ENCODE measurements at places on chromosomes 13 and 19. TPM values are rescaled to one million over a fixed set of nuclear protein-coding genes. Genes with fewer than 3 reads are reported as not detected.

Gene IGFL2
- polyA plus RNA-seq, result not detected

Gene PCDH17
- polyA plus RNA-seq, result not detected

Gene MCEMP1
- polyA plus RNA-seq, result not detected

Gene WDR88
- polyA plus RNA-seq, result 0.10 TPM

Gene ATF5
- 8.0 TPM for polyA plus RNA-seq

Gene GPR12
- polyA plus RNA-seq, result not detected

Gene ZNF446
- polyA plus RNA-seq, result 5.8 TPM

Gene COG6
- polyA plus RNA-seq, result 35.2 TPM

DNA sequence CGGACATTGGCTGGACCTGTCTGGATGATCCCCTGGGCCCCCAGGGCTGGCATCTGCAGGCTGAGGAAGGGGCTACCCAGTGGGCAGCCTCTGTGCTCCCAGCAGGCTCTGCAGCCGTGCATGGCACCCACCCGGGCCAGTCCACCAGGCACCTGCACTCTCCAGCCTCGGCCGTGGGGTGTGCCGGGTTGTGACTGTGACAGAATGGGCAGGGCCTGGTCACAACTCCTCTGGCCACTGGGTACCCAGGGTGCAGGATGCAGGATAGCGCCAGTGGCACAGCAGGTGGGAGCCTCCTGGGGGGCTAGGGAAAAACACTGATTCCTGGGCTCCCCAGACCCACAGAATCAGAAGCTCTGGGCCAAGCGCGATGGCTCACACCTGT lies 10.0 kb downstream of the PEX11G start:
- no peak overlapping the region for H3K4me3 ChIP-seq
- H3K27me3 ChIP-seq, result no peaks in the 10 kb centered on the region
- DNase-seq, result no peak
- peaks cover 13% of the 10 kb centered on the region for H3K4me1 ChIP-seq
- H3K36me3 ChIP-seq, result no peaks in the 10 kb centered on the region
- peak overlapping the region; percentile 18 for H3K27ac ChIP-seq

DNA sequence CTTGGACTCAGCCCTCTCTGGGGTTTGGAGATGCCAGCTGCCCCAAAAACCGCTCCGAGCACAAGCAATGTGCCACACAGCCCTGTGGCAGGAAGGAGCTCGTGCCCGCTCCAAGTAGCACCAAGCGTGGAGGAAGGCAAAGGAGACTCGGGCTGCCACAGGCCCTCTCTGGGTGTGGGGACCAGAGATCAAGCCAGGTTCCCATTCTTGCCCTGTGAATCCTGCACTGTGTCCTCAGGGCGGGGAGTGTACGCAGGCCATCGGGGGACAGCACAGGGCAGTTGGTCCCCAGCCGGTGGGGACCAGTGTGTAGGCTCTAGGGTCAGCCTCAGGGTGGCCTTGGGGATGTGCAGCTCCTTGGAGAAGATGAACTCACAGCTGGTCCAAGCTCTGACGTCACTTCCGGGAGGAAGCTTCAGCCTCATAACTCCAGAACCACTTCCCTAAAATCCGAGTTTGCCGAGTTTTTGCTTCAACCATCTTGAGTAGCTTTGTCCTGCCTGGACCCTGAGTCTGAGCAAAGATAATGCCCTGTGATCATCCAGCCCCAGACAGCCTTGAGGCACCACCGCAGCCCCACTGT lies 9.3 kb upstream of the CPAMD8 start:
- H3K4me1 ChIP-seq, result no peaks in the 10 kb centered on the region
- no peaks in the 10 kb centered on the region for H3K36me3 ChIP-seq
- H3K27me3 ChIP-seq, result 0 out of 2 replicates have a peak, but pooled peaks cover 10% of the 10 kb centered on the region
- peak; percentile 12 for DNase-seq
- H3K4me3 ChIP-seq, result no peak overlapping the region

DNA sequence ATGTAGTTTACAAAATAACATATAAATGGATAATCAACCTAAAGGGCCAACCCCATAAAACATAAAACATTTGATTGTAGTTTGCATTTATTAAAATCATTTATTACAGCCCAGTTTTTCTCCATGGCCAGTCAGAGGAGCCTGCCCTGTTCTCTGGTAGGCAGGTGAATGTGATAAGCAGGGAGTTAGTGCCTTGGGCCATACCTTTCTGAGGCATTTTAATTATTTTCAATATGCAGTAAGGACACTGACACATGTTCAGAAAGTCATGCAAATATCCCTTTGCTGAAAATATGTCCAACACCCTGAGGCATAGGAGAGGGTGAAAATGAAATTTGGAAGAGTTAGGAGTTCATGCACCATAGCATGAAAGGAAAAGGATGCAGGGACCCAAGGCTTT lies 242.6 kb upstream of the EDNRB start:
- H3K27ac ChIP-seq, result no peak overlapping the region
- H3K4me3 ChIP-seq, result no peak overlapping the region
- no peaks in the 10 kb centered on the region for H3K27me3 ChIP-seq
- peaks cover 17% of the 10 kb centered on the region for H3K4me1 ChIP-seq
- no peaks in the 10 kb centered on the region for H3K36me3 ChIP-seq

- no peak overlapping the region for H3K27ac ChIP-seq
- H3K4me1 ChIP-seq, result peaks cover 15% of the 10 kb centered on the region
- no peaks in the 10 kb centered on the region for H3K36me3 ChIP-seq
- H3K27me3 ChIP-seq, result no peaks in the 10 kb centered on the region
- no peak overlapping the region for H3K4me3 ChIP-seq
- no peak for DNase-seq
These were observed 261.5 kb upstream of the STARD13 start for GRCh38 chr13:33547035-33547434.

GRCh38 chr19:40523322-40524047 lies 53.2 kb upstream of the SHKBP1 start:
- H3K36me3 ChIP-seq, result no peaks in the 10 kb centered on the region
- no peak overlapping the region for H3K27ac ChIP-seq
- H3K27me3 ChIP-seq, result no peaks in the 10 kb centered on the region
- no peaks in the 10 kb centered on the region for H3K4me1 ChIP-seq
- DNase-seq, result peak; percentile 78

GRCh38 chr13:77345150-77345780 lies 18.4 kb upstream of the MYCBP2 start:
- no peak overlapping the region for H3K4me3 ChIP-seq
- no peak for DNase-seq
- H3K4me1 ChIP-seq, result no peaks in the 10 kb centered on the region
- H3K27me3 ChIP-seq, result no peaks in the 10 kb centered on the region
- no peaks in the 10 kb centered on the region for H3K36me3 ChIP-seq

- no peak overlapping the region for H3K27ac ChIP-seq
- no peaks in the 10 kb centered on the region for H3K27me3 ChIP-seq
- DNase-seq, result no peak
- no peak overlapping the region for H3K4me3 ChIP-seq
- no peaks in the 10 kb centered on the region for H3K4me1 ChIP-seq
These were observed 199.2 kb downstream of the NALCN start for GRCh38 chr13:101217086-101217485.

DNA sequence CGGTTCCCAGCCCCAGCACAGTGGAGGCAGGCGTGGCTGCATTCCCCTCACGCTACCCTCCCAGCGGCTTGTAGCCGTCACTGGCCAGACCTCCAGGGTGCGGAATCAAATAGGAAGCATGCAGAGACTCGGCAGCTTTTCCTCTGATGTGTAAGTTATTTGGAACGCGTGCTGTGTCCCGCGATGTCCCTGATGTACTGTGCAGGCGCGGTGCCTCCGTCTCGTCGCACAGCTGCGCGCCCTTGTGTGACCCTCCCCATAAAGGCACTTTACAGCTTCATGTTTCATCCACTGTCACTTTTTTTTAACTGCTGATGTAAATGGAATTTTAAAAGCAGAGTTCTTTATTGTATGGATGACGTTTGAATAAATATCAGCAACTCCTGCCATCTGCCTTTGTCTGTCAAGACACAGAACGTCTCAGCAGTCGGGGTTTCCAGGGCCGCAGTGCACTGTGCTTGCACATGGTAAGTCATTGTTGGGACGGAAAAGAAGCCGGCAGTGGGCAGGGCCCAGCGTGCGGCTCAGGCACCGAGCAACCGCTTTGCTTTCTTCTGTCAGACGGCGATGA lies 7.3 kb upstream of the F7 start:
- peaks cover 31% of the 10 kb centered on the region for H3K27me3 ChIP-seq
- H3K36me3 ChIP-seq, result no peaks in the 10 kb centered on the region
- peak; percentile 83 for DNase-seq
- H3K4me1 ChIP-seq, result 0 out of 2 replicates have a peak, but pooled peaks cover 7% of the 10 kb centered on the region
- no peak overlapping the region for H3K27ac ChIP-seq
- peak overlapping the region; percentile 38 for H3K4me3 ChIP-seq

GRCh38 chr19:46351241-46352041 lies 4.6 kb downstream of the PPP5C start:
- DNase-seq, result peak; percentile 85
- peak overlapping the region; percentile 41 for H3K4me3 ChIP-seq

DNA sequence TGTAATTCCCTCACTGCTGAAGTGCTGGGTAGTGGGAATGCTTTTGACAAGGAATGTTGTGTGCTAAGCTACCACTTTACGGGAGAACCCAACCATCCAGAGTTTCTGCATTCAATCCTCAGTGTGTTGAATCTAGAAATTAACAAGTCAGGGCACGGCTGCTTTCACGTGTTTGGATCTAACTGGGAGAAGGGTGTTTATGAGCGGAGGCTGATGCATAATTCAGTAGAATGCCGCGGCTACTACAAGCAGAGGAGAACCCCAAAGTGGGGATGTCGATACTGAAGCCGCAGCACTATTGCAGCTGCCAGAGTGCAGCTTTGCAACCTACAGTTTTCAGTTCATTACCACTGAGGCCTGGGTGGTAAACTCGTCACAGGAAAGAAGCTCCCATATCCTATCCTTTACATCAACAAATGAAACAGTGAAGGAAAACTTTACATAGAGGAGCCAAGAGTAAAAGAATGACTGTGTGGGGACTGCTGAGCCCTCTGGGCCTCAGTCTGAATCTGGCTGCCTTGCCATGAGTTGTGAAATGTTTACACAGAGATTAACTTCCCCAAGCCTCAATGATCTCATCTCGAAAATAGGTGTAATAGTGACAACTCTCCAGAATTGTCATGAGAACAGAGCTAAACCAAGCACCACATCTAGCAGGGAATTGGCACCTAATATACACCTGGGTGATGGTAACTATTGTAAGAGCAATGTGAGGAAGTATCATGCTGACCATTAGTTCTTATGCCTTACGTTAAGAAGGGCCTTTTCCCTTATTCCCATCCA lies 531.7 kb downstream of the MYO16 start:
- H3K36me3 ChIP-seq, result no peaks in the 10 kb centered on the region
- no peak overlapping the region for H3K4me3 ChIP-seq
- no peaks in the 10 kb centered on the region for H3K27me3 ChIP-seq
- no peak for DNase-seq

GRCh38 chr19:33702606-33703437 lies 81.1 kb downstream of the CHST8 start:
- H3K4me1 ChIP-seq, result no peaks in the 10 kb centered on the region
- no peaks in the 10 kb centered on the region for H3K36me3 ChIP-seq
- DNase-seq, result no peak

- peak; percentile 14 for DNase-seq
- no peaks in the 10 kb centered on the region for H3K36me3 ChIP-seq
- no peak overlapping the region for H3K27ac ChIP-seq
- H3K4me3 ChIP-seq, result no peak overlapping the region
These were observed 59.9 kb downstream of the TBC1D4 start for GRCh38 chr13:75422028-75422427.

- no peaks in the 10 kb centered on the region for H3K36me3 ChIP-seq
- no peak for DNase-seq
- H3K27ac ChIP-seq, result no peak overlapping the region
These were observed 1891.6 kb upstream of the PCDH20 start for GRCh38 chr13:63307228-63307627.

DNA sequence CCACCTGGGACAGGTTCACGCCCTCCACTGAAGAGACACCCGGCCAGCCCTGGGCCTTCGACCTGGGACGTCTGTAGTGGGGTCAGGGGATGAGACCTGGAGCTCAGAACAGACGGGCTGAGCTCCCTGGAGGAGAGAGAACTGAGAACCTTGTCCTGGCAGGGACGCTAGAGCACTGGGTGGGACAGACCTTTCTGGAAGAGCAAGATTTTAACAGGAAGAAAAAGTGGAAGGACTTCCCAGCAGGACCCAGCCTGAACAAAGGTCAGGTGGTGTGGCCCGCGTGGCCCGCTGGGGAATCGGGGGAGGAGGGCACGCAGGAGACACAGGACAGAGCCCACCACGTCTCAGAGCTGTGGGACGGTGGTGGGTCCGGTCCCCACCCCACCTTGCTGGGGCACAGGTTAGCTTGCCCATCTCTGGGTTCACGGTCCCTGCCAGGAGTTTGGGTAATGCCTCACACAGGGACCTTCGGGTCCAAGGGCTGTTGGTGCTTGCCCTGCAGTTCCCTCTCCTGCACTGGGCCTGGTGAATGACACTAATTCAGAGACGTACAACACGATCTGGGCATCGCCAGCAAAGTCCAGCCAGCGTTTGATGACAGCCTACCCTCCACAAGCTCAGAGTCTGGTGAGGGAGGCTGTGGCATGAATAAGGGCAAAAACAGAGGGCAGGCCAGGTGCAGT lies 1.2 kb upstream of the EFNA2 start:
- H3K27me3 ChIP-seq, result peaks cover 38% of the 10 kb centered on the region
- no peak overlapping the region for H3K4me3 ChIP-seq
- no peaks in the 10 kb centered on the region for H3K36me3 ChIP-seq
- H3K27ac ChIP-seq, result no peak overlapping the region
- no peak for DNase-seq

GRCh38 chr13:24261566-24261965 lies 47.8 kb upstream of the C1QTNF9 start:
- no peak for DNase-seq
- no peak overlapping the region for H3K4me3 ChIP-seq
- no peaks in the 10 kb centered on the region for H3K36me3 ChIP-seq
- H3K27me3 ChIP-seq, result no peaks in the 10 kb centered on the region
- no peaks in the 10 kb centered on the region for H3K4me1 ChIP-seq

- no peaks in the 10 kb centered on the region for H3K4me1 ChIP-seq
- H3K27ac ChIP-seq, result no peak overlapping the region
- peaks cover 21% of the 10 kb centered on the region for H3K27me3 ChIP-seq
- no peak for DNase-seq
- no peak overlapping the region for H3K4me3 ChIP-seq
These were observed 14.0 kb upstream of the PSMD8 start for GRCh38 chr19:38360351-38360750.

- no peak overlapping the region for H3K27ac ChIP-seq
- H3K4me1 ChIP-seq, result peaks cover 8% of the 10 kb centered on the region
- no peak for DNase-seq
- 0 out of 2 replicates have a peak overlapping the region, but pooled peaks have one; percentile 2 for H3K4me3 ChIP-seq
- no peaks in the 10 kb centered on the region for H3K27me3 ChIP-seq
- H3K36me3 ChIP-seq, result peaks cover 25% of the 10 kb centered on the region
These were observed 844 bp downstream of the ARRDC2 start for GRCh38 chr19:18008814-18009213.

- H3K36me3 ChIP-seq, result no peaks in the 10 kb centered on the region
- H3K27ac ChIP-seq, result no peak overlapping the region
- DNase-seq, result peak; percentile 63
- no peaks in the 10 kb centered on the region for H3K27me3 ChIP-seq
- H3K4me3 ChIP-seq, result no peak overlapping the region
These were observed 22.3 kb downstream of the KCTD4 start for GRCh38 chr13:45178349-45179162.

GRCh38 chr19:55670280-55671053 lies 4.6 kb upstream of the EPN1 start:
- H3K4me3 ChIP-seq, result no peak overlapping the region
- DNase-seq, result no peak
- H3K27me3 ChIP-seq, result no peaks in the 10 kb centered on the region

Data from GM23248 (cell line).